ENCODE measurements at places on chromosomes 5 and 9.
A peak's percentile ranks its signal among the peaks of the same experiment; 100 is the strongest.

GRCh38 chr5:119366540-119366881 lies 10.7 kb downstream of the TNFAIP8 start:
- no peak for DNase-seq

DNA sequence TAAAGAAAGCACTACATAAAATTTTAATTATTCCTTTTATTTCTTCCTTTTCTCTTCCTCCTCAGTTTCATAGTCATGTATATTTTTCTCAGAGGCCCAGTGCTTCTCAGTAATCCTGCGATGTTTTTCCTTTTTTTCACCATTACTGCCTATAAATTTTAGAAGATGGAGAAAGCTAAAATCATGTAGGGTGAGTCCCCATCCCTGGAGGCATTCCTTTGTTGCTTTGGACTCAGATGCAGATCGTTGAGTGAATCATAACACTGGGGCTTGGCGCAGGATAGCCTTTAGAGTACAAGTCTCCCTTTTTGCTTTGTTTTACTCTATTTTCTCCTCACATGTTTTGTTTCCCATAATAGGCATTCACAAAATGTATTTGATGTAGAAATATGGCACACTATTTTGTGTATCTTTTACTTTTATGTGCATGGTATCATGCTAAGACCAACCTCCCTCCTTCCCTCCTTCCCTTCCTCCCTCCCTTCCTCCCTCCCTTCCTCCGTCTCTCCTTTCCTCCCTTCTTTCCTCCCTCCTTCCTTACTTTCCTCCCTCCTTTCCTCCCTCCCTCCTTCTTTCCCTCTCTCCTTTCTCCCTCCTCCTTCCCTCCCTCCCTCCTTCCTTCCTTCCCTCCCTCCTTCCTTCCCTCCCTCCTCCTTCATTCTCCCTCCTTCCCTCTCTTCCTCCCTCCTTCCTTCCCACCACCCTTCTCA lies 72.4 kb downstream of the NUDT12 start:
- DNase-seq: no peak

- peak; percentile 80 for DNase-seq
Observed at GRCh38 chr5:149834246-149834855, 104.2 kb downstream of the PPARGC1B start.

DNA sequence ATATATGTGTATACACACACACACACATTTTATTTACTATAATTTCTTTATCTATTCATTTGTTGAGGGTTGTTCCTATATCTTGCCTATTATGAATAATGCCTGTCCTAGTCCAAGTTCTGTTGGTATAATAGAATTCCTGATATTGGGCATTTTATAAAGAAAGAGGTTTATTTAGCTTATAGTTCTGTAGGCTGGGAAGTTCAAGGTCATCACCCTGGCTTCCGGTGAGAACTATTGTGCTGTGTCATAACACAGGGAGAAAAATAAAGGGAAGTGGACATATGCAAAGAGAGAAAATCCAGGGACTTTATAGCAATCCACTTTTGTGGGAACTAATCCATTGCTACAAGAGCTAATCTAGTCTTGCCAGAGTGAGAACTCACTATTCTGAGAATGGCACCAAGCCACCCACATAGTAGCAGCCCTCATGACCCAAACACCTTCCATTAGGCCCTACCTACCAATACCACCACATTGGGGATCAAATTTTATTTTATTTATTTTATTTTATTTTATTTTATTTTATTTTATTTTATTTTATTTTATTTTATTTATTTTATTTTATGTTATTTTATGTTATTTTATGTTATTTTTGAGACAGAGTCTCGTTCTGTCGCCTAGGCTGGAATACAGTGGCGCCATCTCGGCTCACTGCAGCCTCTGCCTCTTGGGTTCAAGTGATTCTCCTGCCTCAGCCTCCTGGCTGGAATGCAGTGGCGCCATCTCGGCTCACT lies 74.7 kb downstream of the FER start:
- no peak for DNase-seq

DNA sequence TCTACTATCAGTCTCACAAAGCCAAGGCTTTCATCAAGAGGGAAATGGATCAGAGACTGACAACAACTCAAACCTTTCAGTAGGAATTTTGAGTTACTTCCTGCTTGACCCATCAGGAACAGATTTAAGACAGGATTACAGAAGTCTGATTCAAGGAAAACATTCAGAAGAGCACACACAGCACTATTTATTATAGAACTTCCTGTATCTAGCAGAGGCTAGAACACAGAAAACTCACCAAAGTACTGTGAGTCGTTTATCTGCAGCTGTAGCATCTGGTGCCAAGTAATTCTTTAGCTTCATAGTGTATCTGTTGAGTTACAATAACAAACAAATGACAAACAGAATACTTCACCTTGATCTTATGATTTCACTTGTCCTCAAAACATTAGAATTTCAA lies 13.8 kb downstream of the LEAP2 start:
- DNase-seq: no peak

DNA sequence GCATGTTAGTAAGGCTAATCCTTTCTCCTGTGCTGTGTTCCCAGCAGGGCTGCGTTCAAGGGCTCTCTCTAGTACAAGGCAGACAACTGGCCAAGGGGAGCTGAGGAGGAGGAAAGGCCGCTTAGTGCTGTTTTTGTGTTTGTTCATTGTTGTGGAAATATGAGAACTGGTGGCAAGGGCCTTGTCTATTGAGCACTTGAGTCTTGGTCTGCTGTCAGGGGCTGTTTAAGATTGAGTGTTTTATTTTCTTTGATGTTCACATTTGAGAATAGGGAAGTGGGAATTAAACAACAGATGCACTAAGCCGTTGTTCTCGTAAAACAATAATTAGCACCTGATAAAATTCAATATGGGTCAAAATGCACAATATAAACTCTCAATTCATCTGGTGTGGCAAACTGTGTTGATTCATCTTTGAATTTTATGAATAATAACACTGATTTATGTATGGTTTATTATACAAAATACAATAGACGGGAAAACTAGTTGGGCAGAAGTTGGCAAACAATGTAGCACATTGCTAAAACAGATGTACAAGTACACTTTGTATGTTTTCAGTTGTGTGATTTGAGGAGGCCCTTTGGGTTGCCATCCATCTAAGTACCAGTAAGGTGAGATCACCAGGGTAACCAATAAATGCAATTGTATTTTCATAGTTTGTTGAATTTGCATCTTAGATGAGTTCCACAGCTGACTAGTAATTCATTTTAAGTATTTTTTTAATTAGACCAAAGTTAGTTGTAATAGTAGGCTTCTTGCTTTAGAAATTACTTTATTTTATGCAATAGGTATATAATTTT lies 97.6 kb upstream of the GRHPR start:
- no peak for DNase-seq

- no peak for DNase-seq
Observed at GRCh38 chr5:54844905-54845566, 140.4 kb downstream of the ESM1 start.

GRCh38 chr5:139061856-139062255 lies 136.3 kb downstream of the SIL1 start:
- DNase-seq: no peak

- no peak for DNase-seq
Observed at GRCh38 chr5:38110130-38110529, 148.2 kb upstream of the EGFLAM start.

Measured in HuH-7.5 (cell line).